SK-N-SH treated with all-trans-retinoic acid at 6 μM for 48 hours (cell line): ENCODE measurements at places on chromosomes 1 and 21.

DNA sequence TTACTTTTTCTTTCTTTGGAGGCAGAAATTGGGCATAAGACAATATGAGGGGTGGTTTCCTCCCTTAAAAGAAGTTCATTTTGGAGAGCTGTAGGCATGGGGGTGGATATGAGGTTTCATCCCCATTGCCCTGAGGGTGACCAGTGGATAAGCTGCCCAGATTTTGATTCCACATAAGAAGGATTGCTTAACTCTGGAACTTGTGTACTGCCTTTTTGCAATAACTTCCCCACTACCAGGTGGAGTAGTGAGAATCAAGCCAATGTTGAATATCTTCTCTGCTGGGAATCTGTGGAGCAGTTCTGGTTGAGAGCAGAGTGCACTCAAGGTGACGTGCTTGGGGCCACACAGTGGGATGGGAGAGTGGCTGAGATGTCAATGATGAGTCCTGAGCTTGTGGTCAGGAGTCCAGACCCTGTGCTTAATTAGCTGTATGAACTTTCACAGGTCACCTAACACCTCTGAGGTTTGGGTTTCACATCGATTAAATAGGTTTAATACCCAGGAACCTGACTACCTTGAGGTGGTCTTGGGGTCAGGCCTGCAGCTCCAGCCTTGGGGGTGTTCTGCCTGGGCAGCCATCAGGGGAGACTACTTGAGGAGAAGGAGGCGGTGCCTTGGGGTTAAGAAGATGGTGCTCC, 152.9 kb downstream of the FCRL5 start:
- ATAC-seq, result no peak

- peak; percentile 11; the same call in 1 of the 3 replicates for ATAC-seq
Measured at GRCh38 chr1:7478809-7479499, 292.1 kb upstream of the VAMP3 start.

DNA sequence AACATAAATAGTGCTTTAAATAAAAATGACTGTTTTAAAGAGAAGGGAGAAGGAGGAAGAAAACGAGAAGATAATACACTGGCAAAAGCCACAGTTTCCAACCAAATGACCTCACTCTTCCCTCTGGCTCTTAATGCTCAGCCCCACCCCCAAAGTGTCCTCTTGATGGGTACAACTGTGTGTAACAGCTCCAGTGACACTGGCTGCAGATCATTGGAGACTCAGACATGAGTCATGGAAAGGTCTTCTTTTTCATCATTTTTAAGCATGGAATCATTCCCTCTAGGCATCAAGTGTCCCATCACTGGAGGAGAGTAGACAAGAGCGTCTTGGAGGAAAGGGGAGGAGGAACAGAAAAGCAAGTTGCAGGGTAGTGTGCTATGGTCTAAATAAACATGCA, 333.0 kb downstream of the PAPPA2 start:
- no peak for ATAC-seq

DNA sequence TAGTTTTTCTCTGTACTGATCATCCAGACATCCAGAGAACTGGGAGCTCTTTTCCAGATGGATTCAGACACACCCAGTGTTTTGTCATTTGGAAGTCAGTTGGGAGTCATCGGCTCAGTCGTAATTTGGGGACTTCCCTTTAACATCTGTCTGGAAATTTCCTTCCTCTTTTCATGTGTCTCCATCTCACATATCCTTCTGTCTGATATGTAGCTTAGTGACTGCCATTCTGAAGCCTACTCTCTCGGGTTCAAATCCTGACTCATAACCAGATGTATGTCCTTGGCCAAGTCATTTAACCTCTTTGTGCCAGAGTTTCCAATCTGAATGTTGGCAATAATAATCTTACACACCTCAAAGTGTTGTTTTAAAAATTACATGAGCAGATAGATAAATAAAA, 3.0 kb downstream of the MORC3 start:
- no peak for ATAC-seq

DNA sequence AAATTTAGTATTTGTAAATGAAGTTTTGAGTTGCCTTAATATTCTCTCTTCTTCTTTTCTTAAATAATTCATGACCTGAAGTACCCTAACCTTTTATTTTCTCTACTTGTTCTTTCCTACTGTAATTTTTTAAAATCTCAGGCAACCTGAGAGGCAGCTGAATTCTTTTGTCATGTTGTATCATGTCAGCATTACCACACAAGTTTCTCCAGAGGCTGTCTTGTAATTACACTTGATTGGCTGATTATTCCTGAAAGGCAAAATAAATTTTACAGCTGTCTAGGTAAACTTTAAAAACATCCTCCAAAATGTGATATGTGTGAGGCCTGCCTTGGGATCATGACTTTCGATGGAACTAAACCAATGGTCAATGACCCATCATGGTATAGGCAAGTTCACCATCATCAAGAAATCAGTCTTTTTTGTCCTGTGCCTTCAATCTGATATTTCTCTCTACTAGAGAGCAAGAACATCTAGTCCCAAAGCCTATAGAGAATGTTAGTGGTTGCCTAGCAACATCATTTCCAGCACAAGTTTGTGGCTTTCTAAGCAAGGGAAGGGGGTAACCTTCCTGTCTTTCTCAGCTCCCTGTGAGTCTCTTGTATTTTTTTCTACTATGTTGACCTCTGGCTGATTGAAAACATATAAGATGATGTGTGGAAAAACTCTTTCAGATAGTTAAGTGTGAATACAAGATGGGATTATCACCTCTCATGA, 115.5 kb downstream of the GABPA start:
- ATAC-seq, result no peak

DNA sequence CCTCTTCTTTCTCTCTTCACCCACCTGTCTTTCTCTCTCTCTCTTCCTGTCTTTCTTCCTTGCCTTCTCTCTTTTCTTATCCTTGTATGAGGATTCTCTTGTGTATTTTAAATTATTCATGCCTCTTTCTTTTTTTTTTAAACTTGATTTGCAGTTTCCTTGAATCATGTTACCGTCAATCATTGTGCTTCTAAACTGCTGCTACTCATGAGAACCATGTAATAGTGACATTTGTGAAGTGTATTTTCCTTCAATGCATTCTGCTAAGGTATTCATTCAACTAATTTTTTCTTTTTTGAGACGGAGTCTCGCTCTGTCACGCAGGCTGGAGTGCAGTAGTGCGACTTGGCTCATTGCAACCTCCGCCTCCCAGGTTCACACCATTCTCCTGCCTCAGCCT, 539.1 kb upstream of the BRINP3 start:
- ATAC-seq, result no peak

DNA sequence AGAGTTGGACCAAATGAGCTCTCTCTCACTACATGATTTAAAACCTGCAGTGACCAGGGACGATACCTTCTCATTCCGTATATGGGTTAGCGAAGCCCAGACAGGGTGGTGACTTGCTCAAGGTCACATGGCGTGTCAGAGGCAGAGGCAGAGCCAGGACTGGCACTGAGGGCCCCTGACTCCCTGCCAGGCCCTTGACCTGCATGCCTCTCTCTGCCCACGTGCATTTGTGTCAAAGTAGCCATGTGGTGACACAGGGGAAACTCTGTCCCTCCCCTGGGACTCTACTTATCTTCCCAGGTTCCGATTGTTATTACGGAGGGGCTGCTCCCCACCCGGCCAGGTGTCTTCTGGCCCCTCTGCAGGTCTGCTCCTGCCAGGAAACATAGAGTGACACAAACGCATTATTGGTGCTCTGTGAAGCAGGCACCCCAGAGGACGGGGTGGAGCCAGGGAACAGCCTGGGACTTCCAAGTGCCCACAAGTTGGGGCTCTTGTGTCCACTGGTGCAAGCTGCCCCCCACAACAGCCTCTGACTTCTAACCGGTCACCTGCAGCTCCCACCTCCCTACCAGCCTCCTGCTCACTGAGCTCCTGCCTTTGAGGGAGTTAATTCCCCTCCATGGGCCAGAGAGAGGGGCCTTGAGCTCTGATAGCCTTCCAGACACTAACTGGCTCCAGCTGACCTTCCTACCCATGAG, 7.3 kb upstream of the TINAGL1 start:
- ATAC-seq, result no peak

GRCh38 chr1:14262637-14263036, 335.8 kb upstream of the KAZN start:
- ATAC-seq, result no peak

- ATAC-seq, result no peak
Measured at GRCh38 chr1:222105393-222105737, 363.5 kb upstream of the DUSP10 start.
